ENCODE measurements at places on chromosomes 6 and 20.
A peak's percentile ranks its signal among the peaks of the same experiment; 100 is the strongest.

DNA sequence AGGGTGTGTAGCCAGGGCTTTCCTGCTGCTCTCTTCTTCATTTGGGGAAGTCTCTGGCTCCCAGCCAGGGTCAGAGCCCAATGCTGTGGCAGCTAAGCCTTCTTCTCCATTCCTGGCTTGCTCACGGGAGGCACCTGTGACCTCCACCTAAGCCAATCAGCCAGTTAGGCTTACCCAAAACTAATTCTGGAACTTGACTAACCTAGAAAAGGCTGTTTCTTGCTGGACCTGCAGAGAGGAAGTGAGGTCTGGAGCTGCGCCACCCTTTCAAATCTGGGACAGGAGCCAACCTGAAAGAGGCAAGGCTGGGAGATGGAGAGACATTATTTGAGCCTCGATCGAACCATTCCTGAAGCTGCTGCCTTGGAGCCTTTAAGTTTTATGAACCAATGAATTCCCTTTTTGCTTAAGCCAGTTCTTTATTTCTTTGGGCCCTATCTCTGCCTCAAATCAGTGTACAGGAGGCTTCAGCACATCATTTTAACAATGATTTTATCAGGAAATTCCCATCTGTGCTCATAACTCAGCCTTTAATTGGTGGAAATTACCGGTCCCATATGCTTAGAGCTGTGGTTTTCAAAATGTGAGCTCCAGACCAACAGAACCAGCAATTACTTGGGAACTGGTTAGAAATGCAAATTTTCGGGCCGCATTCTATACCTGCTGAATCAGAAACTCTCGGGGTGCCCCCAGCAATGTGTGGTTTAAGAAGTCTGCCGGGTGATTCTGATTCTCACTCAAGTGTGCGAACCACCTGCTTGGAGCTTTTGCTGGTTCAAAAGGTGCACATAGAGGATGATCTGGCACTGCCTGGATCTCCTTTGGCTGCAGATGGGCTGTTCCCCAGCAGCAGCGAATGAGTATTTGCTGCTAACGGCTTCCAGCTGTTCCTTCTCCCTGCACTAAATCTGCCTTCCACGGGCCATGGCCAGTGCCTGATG lies 97.4 kb upstream of the RNF24 start:
- no peak for DNase-seq

- no peak for DNase-seq
These were observed 39.2 kb upstream of the RNF8 start for GRCh38 chr6:37314487-37315156.

DNA sequence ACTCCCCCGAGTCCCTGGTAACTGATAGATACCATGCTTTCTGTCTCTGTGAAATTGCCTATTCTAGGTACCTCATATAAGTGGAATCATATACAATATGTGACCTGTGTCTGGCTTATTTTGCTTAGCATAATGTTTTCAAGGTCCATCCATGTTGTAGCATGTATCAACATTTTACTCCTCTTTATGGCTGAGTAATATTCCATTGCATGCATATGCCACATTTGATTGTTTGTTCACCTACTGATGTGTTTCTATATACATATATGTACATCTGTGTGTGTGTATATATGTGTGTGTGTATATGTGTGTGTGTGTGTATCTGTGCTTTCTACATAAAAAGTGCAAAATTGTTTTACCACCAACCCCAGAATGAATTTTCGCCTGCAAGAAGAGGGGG lies 119.1 kb downstream of the ADAT2 start:
- no peak for DNase-seq

- no peak for DNase-seq
These were observed 3.6 kb downstream of the ESR1 start for GRCh38 chr6:151811081-151811480.

DNA sequence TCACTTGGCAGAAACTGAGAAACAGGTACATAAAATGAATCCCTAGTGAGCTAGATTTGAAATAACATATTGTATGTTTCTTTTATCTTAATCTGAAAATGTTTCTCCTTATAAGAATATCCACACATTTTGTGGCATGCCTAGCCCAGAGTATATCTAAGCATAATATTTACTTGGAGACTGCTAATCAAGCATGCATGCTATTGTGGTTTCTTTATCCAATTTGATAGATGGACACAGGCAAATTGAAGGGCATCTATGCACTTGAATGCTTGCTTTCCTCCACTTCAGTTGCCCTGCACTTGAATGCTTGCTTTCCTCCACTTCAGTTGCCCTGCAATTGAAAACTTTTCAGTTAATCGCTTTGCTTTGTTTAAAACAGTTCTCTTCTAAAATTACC lies 729.8 kb downstream of the TBC1D32 start:
- no peak for DNase-seq

DNA sequence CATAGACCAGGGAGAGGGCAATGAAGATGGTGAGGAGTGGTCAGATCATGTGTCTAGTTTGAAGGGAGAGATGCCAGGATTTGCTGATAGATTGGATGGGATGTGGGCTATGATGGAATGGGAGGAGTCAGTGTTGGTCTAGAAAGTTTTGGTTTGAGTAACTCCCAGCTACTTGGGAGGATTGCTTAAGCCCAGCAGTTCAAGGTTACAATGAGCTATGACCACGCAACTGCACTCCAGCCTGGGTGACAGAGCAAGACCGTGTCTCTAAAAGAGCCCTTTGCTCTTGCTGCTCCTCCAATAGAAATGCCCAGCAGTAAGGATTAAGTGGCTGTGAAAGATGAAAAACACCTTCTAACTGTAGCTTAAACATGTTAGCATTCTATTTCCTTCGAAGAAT lies 18.2 kb upstream of the LAMP5 start:
- DNase-seq = no peak

GRCh38 chr6:18395856-18396197 lies 8.7 kb downstream of the RNF144B start:
- no peak for DNase-seq

DNA sequence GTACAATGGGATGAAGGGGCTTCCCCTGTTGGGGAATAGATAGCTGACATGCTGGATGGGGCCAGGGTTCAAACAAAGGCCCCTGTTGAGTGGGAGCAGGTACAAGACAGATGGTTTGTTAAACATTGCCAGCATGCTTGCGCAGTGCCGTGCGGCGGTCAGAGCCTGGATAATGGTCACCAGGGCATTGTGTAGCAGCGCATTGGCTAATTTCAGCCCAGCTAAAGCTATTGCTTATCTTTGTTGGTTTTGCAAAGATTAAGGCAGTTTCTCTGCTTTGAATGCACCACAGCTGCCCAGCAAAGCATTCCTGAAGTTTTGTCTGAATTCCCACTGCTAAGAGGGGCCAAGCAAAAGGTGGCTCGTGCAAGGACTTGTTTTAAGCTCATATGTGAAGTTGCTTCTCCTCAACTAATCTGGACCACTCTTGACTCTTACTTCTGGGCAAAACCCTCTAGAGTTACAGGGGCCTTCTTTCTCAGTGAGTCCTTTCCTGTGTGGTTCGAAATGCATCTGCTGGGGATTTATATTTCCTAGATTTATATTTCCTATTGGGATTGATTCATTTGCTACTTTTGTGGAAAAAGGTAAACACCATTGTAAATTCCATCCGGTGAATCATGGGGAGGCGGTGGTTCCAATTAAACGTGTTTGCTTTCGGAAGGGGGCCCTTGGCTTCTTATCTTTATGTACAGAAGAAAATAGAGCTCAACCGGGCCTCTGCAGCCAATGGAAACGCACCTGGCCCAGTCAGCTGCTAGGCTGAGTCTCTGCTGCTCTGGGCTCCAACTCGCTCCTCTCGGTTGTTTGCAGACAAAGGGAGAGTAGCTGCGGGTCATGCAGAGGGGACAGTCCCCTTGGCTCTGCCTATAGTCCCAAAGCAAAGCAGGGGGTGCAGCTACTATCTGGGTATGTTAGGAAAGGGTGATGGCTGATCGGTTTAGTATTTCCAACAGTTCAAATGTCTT lies 72.1 kb downstream of the FOXA2 start:
- DNase-seq = no peak

DNA sequence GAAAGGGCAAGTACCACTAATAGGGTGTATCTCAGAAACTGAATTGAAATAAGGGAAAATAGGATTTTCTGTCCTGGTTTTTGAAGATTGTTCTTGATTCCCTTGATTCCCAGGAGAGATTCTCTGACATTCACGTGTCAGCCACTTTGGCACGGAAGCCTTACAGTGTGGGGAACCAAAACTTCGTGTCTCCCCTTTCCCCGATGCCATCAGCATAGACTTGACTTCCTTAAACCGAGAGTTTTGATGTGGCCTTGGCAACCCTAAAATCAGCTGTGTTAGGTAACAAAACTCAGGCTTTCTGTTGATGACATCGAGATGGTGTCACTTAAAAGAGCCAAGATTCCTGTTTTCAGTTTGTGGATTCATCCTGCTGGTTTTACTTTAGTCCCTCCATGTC lies 7.5 kb downstream of the HMGN4 start:
- DNase-seq = no peak

- no peak for DNase-seq
These were observed 65.0 kb downstream of the QRSL1 start for GRCh38 chr6:106694343-106694742.

DNA sequence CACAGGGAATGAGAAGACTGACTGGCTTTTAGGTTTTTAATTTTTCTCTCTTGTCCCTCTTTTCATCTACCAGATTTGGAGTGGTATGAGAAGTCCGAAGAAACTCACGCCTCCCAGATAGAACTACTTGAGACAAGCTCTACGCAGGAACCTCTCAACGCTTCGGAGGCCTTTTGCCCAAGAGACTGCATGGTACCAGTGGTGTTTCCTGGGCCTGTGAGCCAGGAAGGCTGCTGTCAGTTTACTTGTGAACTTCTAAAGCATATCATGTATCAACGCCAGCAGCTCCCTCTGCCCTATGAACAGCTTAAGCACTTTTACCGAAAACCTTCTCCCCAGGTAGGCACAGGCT lies 644 bp downstream of the MAD2L1BP start:
- DNase-seq = no peak

- DNase-seq = no peak
These were observed 3.2 kb upstream of the PPP1R3G start for GRCh38 chr6:5081955-5082354.

GRCh38 chr6:170096803-170097504 lies 193.9 kb downstream of the DLL1 start:
- no peak for DNase-seq

DNA sequence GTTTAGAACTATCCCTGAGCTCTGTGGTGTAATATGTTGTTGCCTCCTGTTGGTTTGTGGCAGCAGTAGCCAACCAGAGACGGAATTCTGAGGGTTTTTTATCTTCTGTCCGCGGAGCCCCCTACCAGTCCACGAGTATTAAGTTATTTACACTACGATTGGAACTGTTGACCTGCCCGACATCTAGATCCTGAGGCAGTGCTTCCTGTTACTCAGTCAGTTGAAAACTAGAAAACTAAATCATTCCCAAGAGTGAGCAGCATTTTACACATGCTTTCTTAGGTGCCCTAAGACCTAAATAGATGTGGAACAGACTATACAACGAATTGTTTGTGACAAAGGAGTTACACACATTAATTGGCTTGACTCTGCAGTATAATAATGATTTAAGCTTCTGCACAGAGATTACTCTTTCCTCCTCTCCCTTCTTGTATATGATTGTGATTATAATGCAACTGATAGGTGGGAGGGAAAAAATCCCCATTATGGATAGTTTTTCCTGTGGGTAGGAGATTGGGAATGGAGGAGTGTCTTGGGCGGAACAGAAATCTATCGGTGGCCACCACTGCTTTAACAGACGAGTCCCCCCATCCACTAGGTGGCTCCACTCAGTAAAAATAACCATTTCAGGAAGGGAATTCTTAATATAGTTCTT lies 1.7 kb downstream of the LOC128125822 start:
- DNase-seq = peak; percentile 15

- no peak for DNase-seq
These were observed 27.9 kb upstream of the BMP6 start for GRCh38 chr6:7697820-7698623.

- no peak for DNase-seq
These were observed 11.1 kb upstream of the LCA5 start for GRCh38 chr6:79548304-79548703.

GRCh38 chr6:108702106-108702851 lies 141.6 kb downstream of the FOXO3 start:
- DNase-seq = no peak

- no peak for DNase-seq
These were observed 4.9 kb upstream of the PI16 start for GRCh38 chr6:36949636-36950035.

GRCh38 chr6:37060195-37060559 lies 54.7 kb downstream of the FGD2 start:
- DNase-seq = no peak

GRCh38 chr20:36887752-36888090 lies 11.8 kb downstream of the TLDC2 start:
- DNase-seq = no peak

- DNase-seq = peak; percentile 65
These were observed at the start of gene MAP3K4 for GRCh38 chr6:160991406-160992060. MAP3K4 (plus strand) TSS chr6:160991769; CDS start chr6:160991932, 163 bp downstream.

- DNase-seq = no peak
These were observed 6.7 kb downstream of the PCK1 start for GRCh38 chr20:57567471-57568079.

- no peak for DNase-seq
These were observed at the start of gene CD93 for GRCh38 chr20:23086056-23086566. CD93 (minus strand) TSS chr20:23086324; CDS start chr20:23086192, 132 bp downstream.

- no peak for DNase-seq
These were observed 787 bp upstream of the CARMIL1 start for GRCh38 chr6:25278261-25278913.

GRCh38 chr6:107634324-107635056 lies 144.6 kb downstream of the SOBP start:
- no peak for DNase-seq

GRCh38 chr6:56335726-56336125 lies 88.3 kb upstream of the COL21A1 start:
- DNase-seq = no peak

DNA sequence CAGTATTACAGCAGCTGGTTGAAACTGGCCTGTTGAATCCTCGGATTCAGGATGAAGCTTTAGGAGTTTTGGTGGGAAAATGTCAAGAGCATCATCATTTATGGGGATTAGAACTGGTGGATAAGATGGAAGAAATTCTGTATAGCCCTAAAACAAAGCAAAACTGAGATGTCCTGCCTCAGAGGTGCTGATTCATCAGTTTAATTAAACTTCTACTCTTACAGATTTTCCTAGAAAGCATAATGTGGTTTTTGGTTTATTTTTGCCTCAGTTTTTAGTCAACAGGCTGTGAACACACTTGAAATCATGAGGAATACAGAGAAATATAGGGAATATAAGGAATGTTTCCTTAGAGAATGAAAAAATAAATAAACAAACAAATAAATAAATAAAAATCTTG lies 228.7 kb upstream of the POU3F2 start:
- DNase-seq = no peak

- DNase-seq = no peak
These were observed 52.9 kb upstream of the FABP7 start for GRCh38 chr6:122726649-122727048.

Measured in T follicular helper cell (primary cell).